Immature natural killer cell (primary cell): ENCODE measurements at places on chromosomes 11 and 22. TPM values are rescaled to one million over a fixed set of nuclear protein-coding genes. Genes with fewer than 3 reads are reported as not detected.

DNA sequence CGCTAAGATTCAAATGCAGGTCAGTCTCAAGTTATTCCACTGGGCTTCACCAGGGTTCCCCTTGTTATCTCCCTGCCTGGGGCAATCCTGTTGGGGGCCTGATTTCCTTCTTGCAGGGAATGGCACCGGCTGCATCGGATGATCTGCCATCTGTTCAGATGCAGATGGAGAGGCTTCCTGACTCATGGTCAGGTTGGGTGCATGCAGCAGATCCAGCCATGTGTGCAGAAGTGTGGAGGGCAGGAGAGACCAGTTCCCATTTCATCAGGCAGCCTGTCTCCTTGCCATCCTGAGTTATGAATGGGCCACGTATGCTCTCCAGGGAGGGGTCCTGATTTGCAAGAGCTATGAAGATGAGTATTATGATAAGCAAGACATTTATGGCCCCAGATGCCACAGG lies 161.2 kb upstream of the PLET1 start:
- DNase-seq = no peak
- no peaks in the 10 kb centered on the region for H3K36me3 ChIP-seq
- H3K4me3 ChIP-seq = no peak overlapping the region
- H3K27ac ChIP-seq = no peak overlapping the region
- H3K27me3 ChIP-seq = peaks cover 2% of the 10 kb centered on the region
- H3K4me1 ChIP-seq = no peaks in the 10 kb centered on the region

SIK3 gene
- polyA plus RNA-seq = 26.2 TPM

VPS11 gene
- polyA plus RNA-seq = 49.3 TPM

RIMBP3B gene
- not detected for polyA plus RNA-seq

DNA sequence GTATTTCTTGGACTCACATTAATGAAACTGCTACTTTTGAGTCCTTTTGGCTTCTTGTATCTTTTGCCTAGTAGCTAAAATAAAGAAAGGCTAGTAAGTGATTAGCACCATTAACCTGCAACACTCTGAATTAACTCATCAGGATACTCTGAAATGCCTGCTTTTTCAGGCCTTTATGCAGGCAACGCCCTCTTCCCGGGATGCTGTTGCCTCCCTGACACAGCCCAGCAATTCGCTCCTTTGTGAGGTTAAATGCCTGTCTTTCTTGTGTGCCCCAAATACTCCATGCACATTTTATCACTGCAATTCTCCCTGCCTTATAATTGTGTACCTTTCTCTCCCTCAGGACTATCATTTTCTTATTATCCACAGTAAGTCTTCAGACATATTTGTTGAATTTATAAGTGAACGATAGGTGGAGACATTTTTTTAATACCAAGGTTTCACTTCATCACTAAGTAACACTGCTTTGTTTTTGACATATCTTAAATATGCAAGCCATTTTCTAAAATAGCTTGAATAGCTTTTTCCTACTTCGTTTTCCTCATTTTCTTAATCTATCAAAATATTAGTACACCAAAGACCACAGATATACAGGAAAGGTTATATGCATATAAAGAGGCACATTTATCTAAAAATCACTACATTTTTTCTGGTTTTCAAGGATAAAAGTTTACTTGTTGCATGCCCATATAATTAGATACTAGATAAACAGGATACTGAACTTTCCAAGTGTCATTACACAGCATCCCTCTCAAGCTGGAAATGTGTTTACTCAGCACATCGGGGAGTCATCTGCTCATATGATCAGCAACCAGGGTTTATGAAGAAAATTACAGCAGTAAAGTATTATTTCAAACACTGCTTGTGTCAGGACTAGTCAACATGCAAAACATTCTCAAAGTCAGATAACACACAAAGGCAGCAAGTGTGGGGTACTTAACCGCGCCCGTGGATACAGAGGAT lies 48.5 kb upstream of the DDI1 start:
- no peak overlapping the region for H3K27ac ChIP-seq
- no peak for DNase-seq
- peaks cover 8% of the 10 kb centered on the region for H3K4me1 ChIP-seq
- H3K36me3 ChIP-seq = peaks cover 23% of the 10 kb centered on the region

DNA sequence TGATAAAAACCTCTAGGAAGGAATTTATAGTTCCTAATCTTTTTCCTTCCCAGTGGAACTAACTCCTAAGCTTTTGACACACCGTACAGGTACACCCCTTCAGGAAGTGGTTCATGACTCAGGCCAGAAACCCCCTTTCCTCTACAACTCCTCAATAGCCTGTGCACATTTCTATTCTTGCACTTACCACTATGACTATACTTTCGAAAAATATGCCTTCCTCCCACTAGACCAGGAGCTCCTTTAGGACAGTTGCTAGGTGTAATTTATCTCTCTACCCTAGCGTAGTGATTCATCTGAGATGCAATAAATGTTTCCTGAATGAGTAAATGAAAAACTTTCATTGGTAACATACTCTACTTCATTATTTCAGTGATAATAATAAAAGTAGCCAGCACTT lies 14.5 kb downstream of the MAP6 start:
- H3K4me3 ChIP-seq = no peak overlapping the region
- no peak for DNase-seq
- H3K36me3 ChIP-seq = no peaks in the 10 kb centered on the region
- H3K27ac ChIP-seq = no peak overlapping the region
- peaks cover 4% of the 10 kb centered on the region for H3K27me3 ChIP-seq

- no peak overlapping the region for H3K4me3 ChIP-seq
- H3K27me3 ChIP-seq = peaks cover 22% of the 10 kb centered on the region
- no peak overlapping the region for H3K27ac ChIP-seq
- no peak for DNase-seq
These were observed 69.7 kb upstream of the GRAMD1B start for GRCh38 chr11:123360267-123360936.

MTNR1B gene
- not detected for polyA plus RNA-seq

GRCh38 chr11:12989428-12990161 lies 19.5 kb upstream of the RASSF10 start:
- H3K27me3 ChIP-seq = peaks cover 5% of the 10 kb centered on the region
- no peak for DNase-seq
- no peaks in the 10 kb centered on the region for H3K4me1 ChIP-seq

ZNRF3 gene
- polyA plus RNA-seq = 0.18 TPM

DNA sequence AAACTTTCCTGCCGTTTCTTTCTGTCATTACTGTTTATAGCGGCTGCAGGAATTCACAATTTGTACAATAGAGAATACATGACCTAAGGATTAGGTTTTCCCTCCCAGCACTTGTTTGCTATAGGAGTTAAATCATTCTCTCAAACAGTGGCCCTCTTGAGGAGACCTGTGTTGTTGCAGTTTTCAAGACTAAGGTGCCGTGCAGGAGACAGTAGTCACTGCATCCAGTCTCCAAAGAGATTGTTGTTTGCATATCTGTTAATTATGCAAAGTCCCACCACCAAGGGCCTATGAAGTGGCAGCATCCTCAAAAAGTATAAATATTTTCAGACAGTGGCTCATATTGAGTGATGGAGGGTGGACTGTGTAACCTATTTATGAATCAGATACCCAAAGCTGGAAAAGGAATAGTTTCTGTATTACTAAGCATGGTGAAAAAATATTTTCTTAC lies 2.3 kb downstream of the PRSS23 start:
- peaks cover 79% of the 10 kb centered on the region for H3K4me1 ChIP-seq
- DNase-seq = peak; percentile 24
- peaks cover 10% of the 10 kb centered on the region for H3K36me3 ChIP-seq

- H3K4me1 ChIP-seq = no peaks in the 10 kb centered on the region
- H3K27me3 ChIP-seq = peaks cover 13% of the 10 kb centered on the region
- no peak for DNase-seq
- H3K4me3 ChIP-seq = no peak overlapping the region
These were observed 47.2 kb upstream of the SYT7 start for GRCh38 chr11:61627850-61628661.

GRCh38 chr11:77967753-77968152 lies 26.7 kb downstream of the INTS4 start:
- H3K27me3 ChIP-seq = no peaks in the 10 kb centered on the region
- H3K4me3 ChIP-seq = no peak overlapping the region
- H3K36me3 ChIP-seq = peaks cover 17% of the 10 kb centered on the region
- DNase-seq = no peak

DNA sequence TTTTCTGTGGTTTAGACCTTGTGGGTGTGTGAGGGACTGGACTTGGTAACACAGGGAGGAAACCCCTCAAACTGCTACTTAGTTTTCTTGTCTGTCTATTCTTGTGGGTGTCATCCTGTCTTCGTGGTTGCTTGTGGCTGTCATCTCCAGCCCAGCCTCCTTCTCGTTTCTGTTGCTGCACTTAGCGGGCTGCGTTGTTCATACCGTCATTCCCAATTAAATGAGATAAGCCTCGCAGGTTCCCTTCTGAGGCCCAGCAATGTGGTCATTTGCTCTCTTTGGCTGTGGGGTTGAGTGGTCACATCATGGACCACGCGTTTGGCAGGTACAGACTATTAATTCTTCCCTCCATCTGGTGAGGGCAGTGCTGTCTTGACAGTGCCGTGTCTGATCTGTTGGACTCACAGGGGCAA lies 18.8 kb downstream of the PANX1 start:
- no peaks in the 10 kb centered on the region for H3K27me3 ChIP-seq
- H3K36me3 ChIP-seq = peaks cover 3% of the 10 kb centered on the region
- H3K27ac ChIP-seq = peak overlapping the region; percentile 7
- H3K4me1 ChIP-seq = peaks cover 96% of the 10 kb centered on the region

- H3K27ac ChIP-seq = no peak overlapping the region
- no peak for DNase-seq
- H3K36me3 ChIP-seq = no peaks in the 10 kb centered on the region
- H3K27me3 ChIP-seq = no peaks in the 10 kb centered on the region
These were observed 23.2 kb downstream of the DRD4 start for GRCh38 chr11:660281-660680.

- DNase-seq = no peak
- H3K4me3 ChIP-seq = no peak overlapping the region
- no peaks in the 10 kb centered on the region for H3K27me3 ChIP-seq
- H3K4me1 ChIP-seq = no peaks in the 10 kb centered on the region
These were observed 43.2 kb upstream of the TP53AIP1 start for GRCh38 chr11:128985880-128986279.

CREB3L1 gene
- not detected for polyA plus RNA-seq

- no peak for DNase-seq
- H3K27me3 ChIP-seq = peaks cover 23% of the 10 kb centered on the region
- H3K36me3 ChIP-seq = peaks cover 5% of the 10 kb centered on the region
- peak overlapping the region; percentile 89 for H3K27ac ChIP-seq
- H3K4me1 ChIP-seq = peaks cover 94% of the 10 kb centered on the region
- peak overlapping the region; percentile 67 for H3K4me3 ChIP-seq
These were observed 286.6 kb downstream of the ETS1 start for GRCh38 chr11:128300785-128301184.

GRCh38 chr11:63769042-63769713 lies 603 bp upstream of the ZFTA start:
- H3K36me3 ChIP-seq = no peaks in the 10 kb centered on the region
- H3K4me1 ChIP-seq = peaks cover 7% of the 10 kb centered on the region
- no peak overlapping the region for H3K4me3 ChIP-seq
- no peak for DNase-seq
- H3K27ac ChIP-seq = no peak overlapping the region
- H3K27me3 ChIP-seq = peaks cover 9% of the 10 kb centered on the region

- no peaks in the 10 kb centered on the region for H3K36me3 ChIP-seq
These were observed 19.1 kb upstream of the MYRF start for GRCh38 chr11:61733120-61733978.
